ENCODE measurements at places on chromosomes 2 and 18. TPM values are rescaled to one million over a fixed set of nuclear protein-coding genes. Genes with fewer than 3 reads are reported as not detected.

GCC2 gene
- total RNA-seq, result 26.0 TPM

HRH4 gene
- total RNA-seq, result 0.28 TPM

CGREF1 gene
- 0.61 TPM for total RNA-seq

GAREM1 gene
- 19.3 TPM for total RNA-seq

NEU2 gene
- not detected for total RNA-seq

LIMS4 gene
- 2.6 TPM for total RNA-seq

ELOA2 gene
- total RNA-seq, result not detected
